ENCODE measurements at places on chromosomes 4 and X. TPM values are rescaled to one million over a fixed set of nuclear protein-coding genes. Genes with fewer than 3 reads are reported as not detected.

CYTL1 gene
- total RNA-seq = 0.59 TPM

GAGE12H gene
- not detected for total RNA-seq

CXCL3 gene
- total RNA-seq = not detected

VGLL1 gene
- not detected for total RNA-seq

TASL gene
- 1.4 TPM for total RNA-seq

THAP9 gene
- total RNA-seq = 3.4 TPM

NAAA gene
- 73.5 TPM for total RNA-seq

DCAF8L2 gene
- total RNA-seq = not detected

ASMT gene
- total RNA-seq = 0.98 TPM

FAM9C gene
- not detected for total RNA-seq

TLR10 gene
- 2.1 TPM for total RNA-seq

GRCh38 chr4:163747293-163747692, 252.8 kb downstream of the TMA16 start:
- DNase-seq = no peak

- no peak for DNase-seq
These were observed 740 bp upstream of the NPY2R start for GRCh38 chr4:155207534-155208257.

GRCh38 chr4:33085709-33086108, 2365.5 kb downstream of the PCDH7 start:
- no peak for DNase-seq

DNA sequence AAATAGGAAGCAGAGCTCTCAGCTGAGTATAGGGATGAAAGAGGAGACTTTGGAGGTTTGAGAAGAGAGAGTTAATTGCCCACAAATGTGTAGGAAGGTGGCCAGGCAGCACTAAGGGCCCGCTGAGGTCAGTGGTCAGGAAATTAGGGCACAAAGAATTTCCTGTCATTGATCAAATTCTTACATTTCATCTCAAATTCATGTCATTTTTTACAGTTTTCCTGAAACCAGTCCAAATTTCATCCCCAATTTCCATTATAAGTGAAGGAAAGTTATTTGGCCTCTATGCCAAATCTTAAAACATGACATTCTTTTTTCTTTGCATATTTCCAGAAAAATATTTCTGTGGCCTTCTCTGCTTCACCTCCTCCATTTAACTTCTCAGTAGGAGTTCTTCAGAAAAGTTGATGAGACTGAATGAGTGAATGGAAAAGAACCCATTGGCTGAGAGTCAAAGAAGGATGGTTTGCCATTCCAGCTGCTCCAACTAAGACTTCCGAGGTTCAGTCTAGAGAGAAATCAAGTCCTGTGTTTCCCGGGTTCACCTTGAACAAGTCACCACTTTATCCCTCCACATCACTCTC, 68.7 kb upstream of the SPRY1 start:
- DNase-seq = no peak

GRCh38 chr4:22343606-22344005, 172.3 kb downstream of the ADGRA3 start:
- no peak for DNase-seq

- no peak for DNase-seq
These were observed 22.2 kb downstream of the CRMP1 start for GRCh38 chr4:5870701-5871100.

DNA sequence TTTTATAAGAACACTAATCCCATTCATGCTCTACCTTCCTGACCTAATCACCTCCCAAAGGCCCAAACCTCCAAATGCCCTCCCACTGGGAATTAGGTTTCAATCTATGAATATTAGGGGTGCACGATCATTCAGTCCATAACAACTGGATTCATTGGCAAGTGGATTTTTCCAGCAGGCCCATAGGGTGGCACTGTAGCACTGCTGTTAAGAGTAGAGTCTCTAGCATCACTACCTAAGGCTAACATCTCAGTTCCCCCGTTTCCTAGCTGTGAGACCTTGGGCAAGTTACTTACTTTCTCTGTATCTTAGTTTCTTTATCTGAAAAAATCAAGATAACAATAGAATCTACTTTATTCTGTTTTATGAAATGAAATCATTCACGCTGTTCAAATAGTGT, 315.8 kb downstream of the STIM2 start:
- DNase-seq = no peak

GRCh38 chrX:118347131-118347530, 1.2 kb downstream of the WDR44 start:
- DNase-seq = no peak

DNA sequence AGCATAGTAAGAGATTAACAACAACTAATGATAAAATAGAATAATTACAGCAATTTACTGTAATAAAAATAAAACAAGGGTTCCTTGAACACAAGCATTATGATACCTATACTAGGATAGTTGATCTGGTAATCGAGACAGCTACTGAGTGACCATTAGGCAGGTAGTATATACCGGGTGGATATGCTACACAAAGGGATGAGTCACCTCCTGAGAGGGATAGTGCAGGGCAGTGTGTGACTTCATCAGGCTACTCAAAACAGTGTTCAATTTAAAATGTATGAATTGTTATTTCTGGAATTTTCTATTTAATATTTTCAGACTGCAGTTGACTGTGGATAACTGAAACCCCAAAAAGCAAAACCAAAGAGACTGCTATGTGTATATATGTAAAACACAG, 9.7 kb upstream of the ANTXR2 start:
- DNase-seq = no peak

- DNase-seq = no peak
These were observed 190.2 kb upstream of the BANK1 start for GRCh38 chr4:101600287-101600686.

- no peak for DNase-seq
These were observed 629.1 kb upstream of the ATOH1 start for GRCh38 chr4:93199492-93199891.

DNA sequence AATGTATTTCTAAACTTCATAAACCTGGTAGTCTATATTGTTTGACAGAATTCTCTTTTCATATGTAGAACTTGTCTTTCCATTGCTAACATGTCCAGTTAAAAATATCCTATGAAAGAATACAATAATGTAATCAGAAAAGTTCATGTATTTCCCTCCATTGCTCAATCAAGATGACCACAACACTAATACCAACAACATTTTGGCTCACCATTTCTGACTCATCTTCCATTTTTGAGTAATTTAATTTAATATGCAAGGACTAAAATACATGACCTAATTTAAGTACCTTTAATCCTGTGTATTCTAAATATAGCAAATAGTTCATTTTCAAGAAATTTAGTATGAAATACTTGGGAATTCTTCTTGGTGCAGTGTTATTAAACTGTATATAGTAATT, 239.5 kb upstream of the GPC4 start:
- no peak for DNase-seq

- no peak for DNase-seq
These were observed 62.9 kb downstream of the GEMIN8 start for GRCh38 chrX:13966793-13967125.

DNA sequence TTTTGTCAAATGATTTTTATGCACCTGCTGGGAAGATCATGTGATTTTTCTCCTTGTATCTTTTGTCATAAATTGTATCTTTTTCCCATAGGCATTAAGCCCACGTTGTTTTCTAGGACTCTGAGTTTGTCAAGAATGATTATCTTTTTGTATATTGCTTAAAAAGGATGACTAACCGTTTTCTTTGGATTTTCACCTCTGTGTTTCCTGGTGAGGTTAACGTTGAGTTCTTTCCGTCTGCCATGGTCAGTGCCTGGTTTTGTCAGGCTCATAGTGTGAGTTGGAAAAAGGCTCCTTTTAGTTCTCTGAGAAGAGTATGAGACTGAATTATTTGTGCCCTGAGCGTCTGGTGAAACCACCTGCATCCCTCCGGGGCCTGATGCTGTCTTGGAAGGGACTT, 21.9 kb downstream of the PCGF3 start:
- no peak for DNase-seq

DNA sequence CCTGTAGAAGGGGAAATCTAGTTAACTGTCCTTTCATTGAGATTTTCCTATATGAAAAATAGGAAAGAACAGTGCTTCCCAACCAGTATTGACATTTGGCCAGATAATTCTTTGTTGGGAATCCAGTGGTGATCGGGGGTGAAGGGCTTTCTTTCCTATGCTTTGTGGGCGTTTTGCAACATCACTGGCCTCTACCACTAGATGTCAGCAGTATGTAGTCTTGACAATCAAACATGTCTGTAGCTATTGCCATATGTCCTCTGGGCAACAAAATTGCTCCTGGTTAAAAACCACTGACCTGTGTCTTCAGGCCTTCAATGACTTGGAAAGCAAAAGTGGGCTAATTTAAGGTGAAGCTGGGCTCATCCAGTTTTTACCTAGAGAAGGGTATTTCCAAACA, 658.5 kb downstream of the DACH2 start:
- DNase-seq = no peak

DNA sequence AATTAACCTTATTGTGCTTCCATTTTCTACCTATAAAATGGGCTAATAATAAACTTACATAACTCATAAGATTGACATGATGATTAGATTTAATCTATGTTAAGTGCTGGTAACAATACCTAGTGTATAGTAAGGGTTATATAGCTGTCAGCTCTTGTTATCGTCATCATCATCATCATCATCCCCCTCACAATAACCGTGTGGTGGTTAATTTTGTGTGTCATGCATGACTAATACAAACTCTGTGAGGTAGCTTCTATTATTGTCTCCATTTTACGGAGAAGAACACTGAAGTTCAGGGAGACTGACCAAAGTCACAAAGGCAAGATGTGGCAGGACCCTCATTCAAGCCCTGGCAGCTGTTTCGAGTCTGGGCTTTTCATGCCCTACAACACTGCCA, 211.3 kb downstream of the PALLD start:
- DNase-seq = no peak

GRCh38 chr4:78131403-78131802, 74.3 kb downstream of the FRAS1 start:
- no peak for DNase-seq

- DNase-seq = no peak
These were observed 89.4 kb downstream of the FMR1NB start for GRCh38 chrX:148070504-148070877.

DNA sequence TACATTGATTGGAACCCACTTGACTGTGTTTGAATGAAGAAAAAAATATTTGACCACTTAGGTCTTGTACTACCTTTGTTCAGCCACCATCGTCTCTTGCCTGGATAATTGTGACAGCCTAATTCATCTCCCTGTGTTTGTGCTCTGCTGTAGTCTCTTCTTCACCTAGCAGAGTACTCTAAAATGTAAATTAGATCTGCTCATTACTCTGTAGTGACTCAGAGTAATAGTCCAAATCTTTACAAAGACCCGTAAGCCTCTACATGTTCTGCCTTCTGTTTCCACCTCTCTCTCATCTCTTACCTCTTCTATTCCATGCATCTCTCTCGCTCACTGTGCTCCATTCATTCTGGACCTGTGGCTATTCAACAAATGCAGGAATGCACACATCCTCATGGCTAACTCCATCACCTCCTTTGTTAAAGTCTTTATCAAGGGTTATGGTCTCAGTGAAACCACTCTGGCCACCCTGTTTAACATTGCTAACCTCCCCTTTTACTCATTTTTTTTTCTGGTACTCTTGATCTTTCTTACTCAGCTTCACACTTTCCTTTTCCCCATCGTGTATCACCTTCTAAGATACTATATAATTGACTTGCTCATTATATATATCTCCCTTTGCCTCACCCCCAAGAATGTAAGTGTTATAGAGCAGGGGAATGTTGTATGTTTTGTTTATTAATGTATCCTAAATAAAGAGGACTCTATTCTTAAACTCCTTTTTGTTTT, 98.4 kb downstream of the STIM2 start:
- DNase-seq = no peak

DNA sequence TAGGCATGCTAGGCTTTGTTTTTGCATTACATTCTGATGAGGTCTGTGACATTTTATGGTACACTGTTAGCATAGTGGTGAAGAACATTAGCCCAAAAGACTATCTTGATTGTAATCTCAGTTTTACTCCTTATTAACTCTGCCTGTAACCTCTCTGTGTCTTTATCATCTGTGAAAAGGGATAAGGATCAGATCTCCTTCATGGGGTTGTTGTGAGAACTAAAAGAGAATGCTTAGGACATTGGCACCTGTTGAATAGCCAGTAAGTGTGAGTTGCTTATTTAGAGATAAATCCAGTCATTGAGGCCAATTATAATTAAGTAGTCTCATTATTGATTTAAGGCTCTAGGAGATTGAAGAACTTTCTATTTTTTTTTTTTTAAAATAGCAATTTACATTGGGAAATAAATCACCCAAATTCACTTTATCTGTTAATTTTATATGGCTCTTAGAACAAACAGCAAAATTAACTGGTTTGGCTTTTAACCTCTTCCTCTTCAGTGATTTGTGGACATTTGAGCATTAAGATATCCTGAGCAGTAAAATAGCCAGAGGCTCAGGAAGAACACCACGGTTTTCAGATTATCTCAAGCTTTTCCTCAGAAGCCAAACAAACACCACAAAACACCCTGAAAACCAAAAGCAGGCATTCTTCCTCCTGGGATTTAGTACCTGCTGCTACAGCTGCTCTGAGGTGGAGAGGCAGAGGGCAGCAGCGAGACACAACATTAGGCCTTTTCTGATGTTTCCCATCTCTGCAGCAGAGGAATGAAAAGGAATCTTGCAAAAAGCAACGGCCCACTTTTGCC, 192.9 kb downstream of the ARHGAP10 start:
- no peak for DNase-seq

DNA sequence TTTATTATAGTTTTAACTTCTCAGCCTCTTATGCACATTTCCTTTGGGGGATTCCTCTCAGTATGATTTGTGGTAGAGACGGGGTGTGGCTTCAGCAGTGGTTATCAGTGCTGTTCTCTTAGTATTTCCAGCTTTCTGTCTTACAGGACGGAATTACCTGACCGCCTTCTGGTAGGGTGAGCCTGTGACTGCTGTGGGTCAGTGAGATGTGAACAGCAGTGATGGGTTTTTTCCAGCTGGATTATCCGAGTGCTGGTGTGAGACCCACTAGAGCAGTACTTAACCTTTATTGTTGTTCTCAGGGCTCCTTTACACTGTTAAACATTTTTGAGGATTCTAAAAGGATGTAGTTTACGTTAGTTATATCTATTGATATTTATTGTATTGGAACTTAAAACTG, 135.2 kb downstream of the SLIT2 start:
- no peak for DNase-seq

DNA sequence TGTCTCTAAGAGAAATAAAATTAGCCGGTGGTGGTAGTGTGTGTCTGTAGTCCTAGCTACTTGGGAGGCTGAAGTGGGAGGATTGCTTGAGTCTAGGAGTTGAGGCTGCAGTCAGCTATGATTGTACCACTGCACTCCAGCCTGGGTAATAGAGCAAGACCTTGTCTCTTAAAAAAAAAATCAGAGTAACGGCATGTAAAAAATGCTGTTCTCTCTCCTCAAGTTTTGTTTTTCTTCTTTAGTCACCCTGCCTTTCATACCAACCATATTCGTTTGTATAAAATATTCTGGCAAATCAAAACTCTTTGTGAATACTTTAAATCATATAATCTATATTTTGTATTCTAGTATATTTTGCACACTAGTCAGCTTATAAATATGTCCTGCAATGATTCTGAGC, 44.8 kb upstream of the NUDT6 start:
- DNase-seq = no peak

DNA sequence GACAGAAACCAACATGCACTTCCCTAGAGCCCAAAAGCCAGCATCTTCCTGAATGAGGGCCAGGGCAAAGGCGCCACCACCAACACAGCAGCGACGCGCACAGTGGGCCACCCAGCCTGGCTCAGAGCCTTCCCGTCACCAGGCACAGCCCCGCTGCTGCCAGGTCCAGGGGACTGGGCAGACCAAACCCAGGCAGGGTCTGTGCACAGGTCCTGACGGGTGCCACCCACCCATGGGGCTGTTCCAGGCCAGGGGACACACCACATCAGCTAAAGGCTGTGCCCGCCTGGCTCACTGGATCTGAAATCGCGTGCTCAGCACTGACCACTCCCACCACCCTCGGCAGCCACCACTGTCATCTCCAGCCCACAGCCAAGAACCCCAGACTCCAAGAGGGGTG, 13.8 kb downstream of the FAM53A start:
- no peak for DNase-seq
